ENCODE measurements at places on chromosomes 3 and 15. TPM values are rescaled to one million over a fixed set of nuclear protein-coding genes. Genes with fewer than 3 reads are reported as not detected.

- peaks cover 11% of the 10 kb centered on the region for H3K4me1 ChIP-seq
- no peak overlapping the region for H3K4me3 ChIP-seq
- no peak overlapping the region for H3K27ac ChIP-seq
- no peak for DNase-seq
- H3K36me3 ChIP-seq: no peaks in the 10 kb centered on the region
Measured at GRCh38 chr3:190108804-190109203, 11.9 kb downstream of the P3H2 start.

DNA sequence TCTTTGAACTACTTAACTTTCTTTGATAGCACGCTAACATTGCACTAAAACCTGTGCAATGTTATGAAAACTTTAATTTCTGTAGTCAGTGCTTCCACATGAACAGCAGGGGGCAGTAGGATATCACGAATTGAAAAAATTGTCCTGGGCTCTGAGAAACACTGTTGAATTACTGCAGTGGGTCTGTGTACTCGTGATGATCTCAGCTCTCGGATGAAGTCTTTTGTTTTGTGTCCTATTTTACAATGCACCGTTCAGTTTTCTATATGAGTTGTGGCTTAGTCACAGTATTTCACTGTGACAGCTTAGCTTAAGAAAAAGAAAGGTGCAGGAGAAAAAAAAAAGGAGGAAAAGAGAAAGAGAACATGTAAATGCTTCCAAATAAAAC is 141.3 kb upstream of the CCDC54 start:
- H3K4me1 ChIP-seq: peaks cover 6% of the 10 kb centered on the region
- DNase-seq: peak; percentile 81
- H3K36me3 ChIP-seq: no peaks in the 10 kb centered on the region
- H3K27ac ChIP-seq: no peak overlapping the region

DNA sequence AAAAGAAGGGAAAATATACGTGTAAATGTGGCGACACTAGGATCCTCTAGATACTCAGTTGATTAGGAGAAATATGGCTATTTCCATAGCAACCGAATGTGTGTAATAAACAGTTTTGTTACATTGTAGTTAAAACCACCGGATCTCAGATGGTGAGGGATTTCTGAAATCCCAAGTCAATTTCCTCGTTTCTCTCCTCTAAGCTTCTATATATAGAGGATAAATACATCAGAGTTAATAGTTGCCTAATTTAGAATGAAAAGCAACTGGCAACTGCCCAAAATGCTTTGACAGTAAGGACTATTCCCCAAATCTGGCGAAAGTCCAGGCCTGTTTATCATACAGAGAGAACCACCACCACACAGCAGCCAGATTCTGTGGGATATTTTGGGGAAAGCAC is 112.6 kb downstream of the GABRB3 start:
- DNase-seq: no peak
- H3K27ac ChIP-seq: no peak overlapping the region
- no peaks in the 10 kb centered on the region for H3K36me3 ChIP-seq
- peaks cover 24% of the 10 kb centered on the region for H3K4me1 ChIP-seq
- no peaks in the 10 kb centered on the region for H3K27me3 ChIP-seq
- no peak overlapping the region for H3K4me3 ChIP-seq

DNA sequence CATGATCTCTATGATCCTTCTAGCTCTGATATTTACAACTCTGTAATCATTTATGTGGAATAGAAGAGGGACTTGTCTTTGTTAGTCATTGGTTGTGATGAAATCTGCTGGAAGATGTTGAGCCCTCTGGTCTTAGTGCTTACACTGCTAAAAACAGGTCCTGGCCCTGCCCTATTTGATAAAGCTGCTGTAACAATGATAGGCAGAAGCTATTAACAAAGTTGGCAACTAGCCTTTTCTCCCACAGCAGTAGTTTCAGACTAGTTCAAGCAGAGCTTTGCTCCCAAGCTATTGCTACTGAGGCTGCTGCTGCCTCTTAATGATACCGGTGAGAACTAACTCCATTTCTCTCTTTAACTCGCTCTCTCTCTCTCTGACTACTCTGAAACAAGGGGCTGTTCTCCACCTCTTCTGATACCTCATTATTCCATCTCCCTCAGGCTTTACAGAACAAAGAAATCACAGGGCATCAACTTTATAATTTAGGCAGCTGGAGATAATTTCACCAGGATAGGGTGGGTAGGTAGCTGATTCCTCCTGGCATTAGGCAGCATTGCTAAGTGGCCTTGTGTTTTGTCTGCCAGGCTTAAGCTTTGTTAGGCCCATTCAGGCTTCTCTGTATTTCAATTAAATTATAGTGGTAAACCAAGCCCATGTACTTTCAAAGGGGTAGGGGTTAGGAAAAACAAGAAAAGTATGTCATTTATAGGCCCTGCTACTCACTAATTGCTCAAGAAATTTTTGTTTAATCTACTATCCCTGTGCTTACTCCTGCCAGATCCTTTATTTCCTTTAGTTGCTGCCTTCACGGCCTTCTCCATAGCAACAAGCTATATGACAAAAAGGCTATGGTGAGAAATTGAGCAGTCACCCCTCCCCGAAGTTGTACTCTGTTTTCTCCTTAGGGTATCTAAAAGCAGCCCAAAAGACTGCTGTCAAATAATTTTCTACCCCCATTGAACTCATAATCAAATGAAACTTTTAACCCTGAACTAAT is 139.6 kb downstream of the RBPMS2 start:
- peak overlapping the region; percentile 91 for H3K27ac ChIP-seq
- no peaks in the 10 kb centered on the region for H3K27me3 ChIP-seq
- peak; percentile 34 for DNase-seq
- peak overlapping the region; percentile 29 for H3K4me3 ChIP-seq
- H3K4me1 ChIP-seq: peaks cover 36% of the 10 kb centered on the region

- H3K4me1 ChIP-seq: peaks cover 25% of the 10 kb centered on the region
- DNase-seq: no peak
- H3K27me3 ChIP-seq: no peaks in the 10 kb centered on the region
Measured at GRCh38 chr3:64354221-64354620, 129.0 kb upstream of the PRICKLE2 start.

DNA sequence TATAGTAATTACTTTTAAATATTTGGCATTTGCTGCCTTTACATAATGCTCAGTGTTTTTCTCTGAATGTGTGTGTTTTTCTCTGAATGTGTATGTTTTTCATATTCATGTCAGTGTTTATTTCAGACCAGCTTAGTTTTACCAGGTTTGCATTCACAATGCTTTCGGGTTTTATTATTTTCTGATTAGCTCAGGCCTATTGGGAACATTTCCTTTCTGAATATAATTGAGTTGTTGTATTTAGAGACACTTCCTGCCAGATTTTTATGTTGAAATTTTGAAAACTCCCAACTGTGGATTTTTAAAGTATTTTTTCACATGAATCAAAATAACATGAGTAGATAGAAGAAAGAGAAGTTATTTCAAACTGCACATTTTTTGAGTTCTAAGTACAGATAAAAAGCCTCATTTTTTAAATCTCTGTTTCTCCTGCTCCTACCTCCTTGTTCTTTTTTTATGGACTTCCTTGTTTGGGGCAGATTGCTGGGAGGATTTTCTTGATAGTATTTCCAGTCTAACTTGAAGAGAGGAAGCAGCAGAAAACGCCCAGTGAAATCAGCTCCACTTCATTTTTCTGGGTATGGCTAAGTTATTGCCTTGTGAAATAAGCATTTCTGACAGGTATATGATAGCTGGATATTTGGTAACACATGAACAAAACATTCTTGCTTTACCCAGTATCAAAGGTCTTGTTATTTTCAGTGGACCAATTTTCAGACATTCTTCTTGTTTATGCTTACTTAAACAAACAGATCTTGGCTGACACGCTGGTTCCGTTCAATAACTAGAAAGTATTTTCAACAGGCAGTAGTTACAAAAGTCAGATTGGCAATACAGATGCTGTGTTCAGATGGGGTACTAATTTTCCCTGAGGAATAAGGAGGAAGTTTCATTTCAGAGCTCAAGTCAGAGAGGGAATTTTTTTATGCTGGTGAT is 70.7 kb downstream of the RIOX2 start:
- H3K4me1 ChIP-seq: no peaks in the 10 kb centered on the region
- H3K27ac ChIP-seq: no peak overlapping the region
- H3K36me3 ChIP-seq: no peaks in the 10 kb centered on the region
- no peaks in the 10 kb centered on the region for H3K27me3 ChIP-seq
- no peak for DNase-seq

- no peak for DNase-seq
- no peaks in the 10 kb centered on the region for H3K27me3 ChIP-seq
- no peaks in the 10 kb centered on the region for H3K36me3 ChIP-seq
- no peak overlapping the region for H3K4me3 ChIP-seq
- H3K27ac ChIP-seq: no peak overlapping the region
Measured at GRCh38 chr3:128316481-128316891, 150.2 kb downstream of the DNAJB8 start.

DNA sequence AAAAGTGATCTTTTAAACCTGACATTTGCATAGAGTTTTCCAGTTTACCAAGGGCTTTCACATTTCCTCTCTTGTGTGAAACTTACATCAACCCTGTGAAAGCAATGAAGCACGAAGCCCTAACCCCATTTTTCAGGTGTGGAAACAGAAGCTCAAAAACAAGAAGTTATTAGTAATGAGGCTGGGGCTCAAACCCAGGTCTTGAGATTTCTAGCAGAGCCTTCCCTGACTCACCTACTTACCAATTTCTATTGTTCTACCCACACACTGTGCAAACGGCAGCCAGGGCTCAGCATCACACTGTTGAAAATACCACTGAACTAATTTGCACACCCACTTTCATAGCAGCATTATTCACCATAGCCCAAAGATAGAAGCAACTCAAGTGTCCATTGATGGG is 117.8 kb upstream of the IGF1R start:
- no peaks in the 10 kb centered on the region for H3K36me3 ChIP-seq
- no peaks in the 10 kb centered on the region for H3K4me1 ChIP-seq
- DNase-seq: no peak
- no peak overlapping the region for H3K27ac ChIP-seq
- H3K27me3 ChIP-seq: no peaks in the 10 kb centered on the region
- no peak overlapping the region for H3K4me3 ChIP-seq

DNA sequence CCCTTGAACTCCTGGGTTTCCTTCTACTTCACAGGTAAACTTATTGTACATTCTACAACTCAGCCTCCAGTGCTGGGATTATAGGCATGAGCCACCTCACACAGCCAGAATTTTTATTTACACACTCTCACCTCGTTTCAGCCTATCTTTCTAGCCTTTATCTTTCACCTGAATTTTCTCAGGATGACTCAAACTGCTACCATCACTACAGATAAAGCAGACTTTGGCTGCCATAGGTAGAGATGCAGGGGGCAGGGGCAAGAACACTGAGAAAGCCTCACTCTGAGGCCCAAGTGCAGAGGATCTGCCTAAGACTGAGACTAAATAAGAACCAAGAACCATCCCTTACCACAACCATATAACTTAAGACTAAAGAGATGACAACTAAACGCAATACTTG is 59.0 kb downstream of the ETFA start:
- H3K4me1 ChIP-seq: peaks cover 10% of the 10 kb centered on the region
- no peaks in the 10 kb centered on the region for H3K36me3 ChIP-seq
- no peak for DNase-seq
- no peak overlapping the region for H3K4me3 ChIP-seq

DNA sequence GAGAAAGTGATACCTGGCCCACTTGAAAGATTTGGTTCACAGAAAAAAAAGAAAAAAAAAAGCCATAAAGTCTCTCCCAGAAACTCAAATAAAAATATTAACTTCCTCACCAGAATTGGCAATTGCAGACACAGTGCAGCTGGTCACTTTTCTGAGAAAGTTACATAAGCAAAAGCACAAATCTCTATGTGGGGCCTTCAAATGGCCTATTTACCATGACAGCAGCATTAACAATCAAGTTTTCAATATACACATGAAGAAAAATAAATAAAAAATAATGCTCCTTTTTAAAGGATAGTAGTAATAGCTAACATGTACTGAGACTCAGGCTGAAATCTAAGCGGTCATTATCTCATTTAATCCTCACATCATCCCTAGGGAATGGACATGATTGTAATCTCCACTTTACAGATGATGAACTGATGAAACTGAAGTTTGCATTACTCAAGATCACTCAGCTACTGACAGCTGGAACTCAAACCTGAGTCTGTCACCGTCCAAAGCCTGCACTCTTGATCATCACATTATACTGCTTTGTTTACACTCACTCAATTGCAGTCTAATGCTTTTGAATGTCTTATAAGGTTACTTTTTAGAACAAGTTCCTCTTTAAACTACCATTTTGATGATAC is 3.3 kb downstream of the NPTN start:
- no peaks in the 10 kb centered on the region for H3K36me3 ChIP-seq
- H3K4me3 ChIP-seq: peak overlapping the region; percentile 82
- DNase-seq: no peak
- H3K27me3 ChIP-seq: no peaks in the 10 kb centered on the region
- peaks cover 29% of the 10 kb centered on the region for H3K4me1 ChIP-seq

DNA sequence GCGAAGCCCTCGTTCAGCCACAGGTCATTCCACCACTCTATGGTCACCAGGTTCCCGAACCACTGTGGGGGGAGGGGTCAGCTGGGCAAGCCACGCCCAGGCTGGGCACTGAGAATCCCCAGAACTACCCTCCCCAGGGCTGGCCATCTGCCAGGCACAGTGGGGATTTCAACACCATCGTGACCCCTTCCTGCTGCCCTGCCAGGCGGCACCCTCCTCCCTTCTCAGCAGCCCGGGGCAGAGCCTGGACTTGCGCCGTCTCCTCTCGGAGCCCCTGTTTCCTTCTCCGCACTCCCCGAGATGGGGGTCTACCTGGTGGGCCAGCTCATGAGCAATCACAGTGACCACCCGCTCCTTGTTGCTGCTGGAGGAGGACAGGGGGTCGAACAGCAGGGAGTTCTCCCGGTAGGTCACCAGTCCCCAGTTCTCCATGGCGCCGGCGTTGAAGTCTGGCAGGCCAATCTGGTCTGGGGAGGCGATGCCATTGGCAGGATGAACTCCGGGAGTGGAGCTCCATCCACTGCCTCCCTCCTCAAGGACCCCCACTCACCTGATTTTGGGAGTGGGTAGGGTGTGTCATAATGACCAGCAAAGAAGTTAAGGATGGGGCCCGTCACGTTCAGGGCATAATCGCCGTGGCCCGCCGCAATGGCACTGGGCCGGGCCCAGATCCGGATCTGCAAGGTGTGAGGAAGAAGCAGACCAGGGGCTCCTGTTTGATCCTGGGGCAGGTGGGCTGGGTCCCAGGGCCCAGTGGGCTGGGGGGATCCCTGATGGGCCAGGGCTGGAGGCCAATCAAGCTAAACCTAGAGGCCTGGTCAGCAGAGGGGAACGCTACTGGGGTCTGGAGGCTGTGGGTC is 10.5 kb downstream of the ANPEP start:
- no peaks in the 10 kb centered on the region for H3K27me3 ChIP-seq
- no peak for DNase-seq

- no peaks in the 10 kb centered on the region for H3K36me3 ChIP-seq
- H3K27ac ChIP-seq: no peak overlapping the region
- DNase-seq: peak; percentile 35
- no peak overlapping the region for H3K4me3 ChIP-seq
- no peaks in the 10 kb centered on the region for H3K27me3 ChIP-seq
Measured at GRCh38 chr15:85010386-85011159, 28.9 kb downstream of the PDE8A start.

The IL20RB gene
- total RNA-seq: 2.0 TPM

The SRGAP3 gene
- 35.7 TPM for total RNA-seq

The TFDP2 gene
- 173 TPM for total RNA-seq

The PYGO1 gene
- total RNA-seq: 9.3 TPM

The ROBO2 gene
- total RNA-seq: 12.3 TPM

The TERC gene
- 47.5 TPM for total RNA-seq

The TRANK1 gene
- 10.5 TPM for total RNA-seq

The KBTBD13 gene
- total RNA-seq: not detected

The ITGA11 gene
- total RNA-seq: not detected

The SLC6A1 gene
- total RNA-seq: 0.52 TPM

The CYP8B1 gene
- total RNA-seq: not detected

The CSPG4 gene
- total RNA-seq: 0.37 TPM

The CHRNA7 gene
- total RNA-seq: 14.0 TPM

All from neural progenitor cell (in vitro differentiated cells).